ENCODE measurements at places on chromosomes 5 and 9.

- DNase-seq = no peak
These were observed 241.4 kb upstream of the IL12B start for GRCh38 chr5:159571501-159572244.

- DNase-seq = no peak
These were observed 14.3 kb downstream of the CDK20 start for GRCh38 chr9:87959916-87960581.

DNA sequence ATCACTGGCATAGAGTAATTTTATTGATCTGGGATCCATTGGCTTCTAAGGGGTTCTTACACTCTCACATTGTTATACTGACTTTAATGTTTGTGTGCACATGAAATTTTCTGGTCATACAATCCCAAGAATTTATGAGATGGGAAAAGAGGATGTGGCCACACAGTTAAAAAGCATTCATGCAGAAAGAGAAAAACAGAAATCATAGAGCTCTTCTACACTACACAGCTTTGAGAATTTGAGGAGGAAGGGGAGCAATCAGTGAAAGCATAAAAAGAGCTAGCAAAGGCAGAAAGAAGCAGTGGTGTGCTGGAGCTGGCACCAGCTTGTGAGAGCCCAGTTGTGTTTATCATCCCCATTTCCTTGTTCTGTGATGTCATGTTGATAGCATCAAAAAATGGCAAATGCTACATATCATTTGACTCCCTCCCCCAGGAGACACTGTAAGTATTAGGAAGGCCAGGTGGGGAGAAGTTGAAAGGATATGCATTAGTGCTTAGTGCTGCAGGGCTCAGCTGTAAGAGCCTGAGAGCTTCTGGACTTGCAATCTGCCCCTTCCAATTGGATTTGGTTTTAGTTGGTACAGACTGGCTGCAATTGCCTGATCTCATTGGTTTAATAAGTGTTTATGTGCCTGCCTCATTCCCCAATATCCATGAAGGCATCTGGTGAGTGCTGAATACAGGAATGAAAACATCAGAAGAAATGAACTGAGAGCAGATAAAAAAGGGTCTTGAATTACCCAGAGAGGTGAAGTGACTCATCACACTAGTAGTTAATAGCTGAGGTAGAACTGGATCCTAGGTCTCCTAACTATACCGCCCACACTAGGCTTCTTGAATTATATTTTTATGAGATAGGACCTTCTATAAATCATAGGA lies 30.9 kb downstream of the RHOBTB3 start:
- DNase-seq = no peak

GRCh38 chr5:59838989-59839388 lies 54.5 kb downstream of the PDE4D start:
- no peak for DNase-seq

GRCh38 chr5:173775261-173776197 lies 112.6 kb upstream of the CPEB4 start:
- DNase-seq = no peak

DNA sequence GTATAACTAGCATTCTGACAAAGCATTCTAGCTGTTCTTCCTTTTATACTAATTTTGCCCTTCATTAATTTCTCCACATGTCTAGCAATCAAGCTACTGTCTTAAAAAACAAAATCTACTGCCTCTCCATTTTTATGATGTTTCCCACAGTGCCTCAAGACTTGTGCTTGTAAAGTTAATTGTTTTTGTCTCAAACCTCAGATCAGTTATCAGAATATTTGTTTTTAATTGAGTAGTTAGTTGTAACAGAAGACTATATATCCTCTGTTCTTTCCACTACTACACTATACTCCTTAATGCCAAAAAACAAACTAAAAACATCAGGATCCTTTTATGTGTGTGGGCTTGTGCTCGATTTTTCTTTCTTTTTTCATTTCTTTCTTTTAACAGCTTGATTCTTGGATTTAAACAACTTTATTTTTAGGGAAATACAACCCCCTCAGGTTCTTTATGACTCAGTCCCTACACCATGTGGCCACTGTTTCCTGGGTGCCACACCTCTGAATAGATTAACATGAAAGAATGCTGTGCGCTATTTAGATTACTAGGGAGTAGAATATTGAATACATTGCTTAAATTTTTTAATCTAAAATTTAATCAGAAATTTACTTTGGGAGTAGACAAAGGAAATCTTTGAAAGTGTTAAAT lies 1.2 kb downstream of the ASPN start:
- no peak for DNase-seq

DNA sequence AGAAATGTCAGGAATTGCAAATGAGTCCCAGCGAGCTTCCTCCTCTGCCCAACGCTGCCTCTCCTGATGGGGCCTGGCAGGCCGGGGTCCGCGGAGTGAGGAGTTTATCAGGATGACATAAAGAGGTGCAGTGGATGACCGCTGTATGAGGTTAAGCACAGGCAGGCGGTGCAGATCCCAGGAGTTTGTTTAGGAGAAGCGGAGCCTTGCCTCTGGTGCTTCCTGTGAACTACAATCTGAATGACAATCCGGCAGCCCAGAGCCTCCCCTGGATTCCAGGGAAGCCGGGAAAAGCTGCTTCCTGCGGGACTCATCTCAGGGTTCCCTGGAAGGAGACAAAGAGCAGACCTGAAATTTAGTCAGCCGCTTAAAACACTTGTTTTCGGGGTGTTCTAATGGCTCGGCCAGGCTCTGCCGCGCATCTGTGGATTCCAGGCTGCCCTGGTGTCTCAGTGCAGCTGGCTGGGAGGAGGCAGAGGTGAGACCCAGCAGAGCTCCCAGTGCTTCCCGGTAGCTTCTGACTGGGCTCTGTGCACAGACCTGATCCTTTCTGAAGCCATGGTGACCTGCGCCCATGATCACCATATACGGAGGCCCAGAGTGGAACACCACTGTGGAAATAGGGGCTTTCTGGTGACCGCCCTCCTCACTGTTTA lies 69.8 kb upstream of the IRX4 start:
- no peak for DNase-seq

- DNase-seq = no peak
These were observed 119.3 kb downstream of the CD180 start for GRCh38 chr5:67077296-67077695.

DNA sequence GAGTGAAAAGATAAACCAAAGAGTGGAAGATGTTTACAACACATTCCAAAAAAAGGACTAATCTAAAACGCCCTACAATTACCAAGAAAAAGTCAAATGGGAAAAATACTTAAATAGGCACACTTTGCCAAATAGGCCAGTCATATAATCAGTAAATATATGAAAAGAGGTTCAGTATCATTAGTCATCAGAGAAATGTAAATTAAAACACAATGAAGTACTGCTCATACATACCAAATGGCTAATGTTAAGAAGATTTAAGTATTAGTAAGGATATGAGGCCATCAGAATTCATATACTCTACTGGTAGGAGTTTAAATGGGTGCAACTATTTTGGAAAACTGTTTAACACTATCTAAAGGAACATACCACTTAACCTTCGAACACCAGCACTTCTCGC lies 47.6 kb downstream of the ZDHHC21 start:
- DNase-seq = no peak

DNA sequence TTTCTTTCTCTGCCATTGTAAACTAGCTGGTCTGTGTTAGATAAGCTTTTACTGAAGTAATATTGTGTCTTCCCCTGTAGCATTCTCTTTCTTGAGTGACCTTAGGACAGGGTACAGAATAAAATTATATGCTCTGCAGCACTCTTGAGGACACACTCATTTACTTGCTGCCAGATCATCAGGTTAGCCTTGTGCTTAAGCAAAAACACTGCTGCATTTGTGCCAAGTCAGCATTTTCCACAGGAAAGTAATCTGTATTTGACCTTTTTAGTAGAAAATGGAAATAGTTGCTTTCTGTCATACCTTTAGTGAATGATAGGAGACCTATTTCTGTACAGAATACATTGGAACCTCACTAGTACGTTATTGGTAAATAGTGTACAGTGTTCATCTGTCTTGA lies 54.2 kb downstream of the LMNB1 start:
- no peak for DNase-seq

DNA sequence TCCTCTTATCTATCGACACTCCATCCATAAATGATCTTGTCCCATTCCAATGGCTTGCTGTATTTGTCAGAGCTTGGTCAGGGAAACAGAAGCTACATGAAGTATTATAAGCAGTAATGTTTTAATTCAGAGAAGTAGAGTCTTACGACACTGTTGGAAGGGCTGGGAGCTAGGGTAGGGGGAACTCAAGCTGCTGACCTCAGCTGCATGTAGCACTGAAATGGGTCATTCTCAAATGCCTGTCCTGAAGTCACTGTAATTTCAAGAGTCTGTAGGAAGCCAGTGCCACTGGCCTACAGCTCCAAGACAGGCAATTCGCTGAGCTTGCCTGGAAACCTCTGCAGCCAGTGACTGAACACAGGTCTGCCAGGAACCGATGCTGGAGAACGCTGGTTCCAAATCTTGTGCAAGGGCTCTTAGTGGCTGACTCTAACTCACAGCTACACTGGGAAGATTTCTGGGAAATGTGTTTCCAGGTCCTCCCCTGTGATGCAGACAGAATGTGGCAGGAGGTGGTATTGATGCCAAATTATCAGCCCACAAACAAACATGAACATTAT lies 532.4 kb downstream of the CCDC171 start:
- DNase-seq = no peak

- no peak for DNase-seq
These were observed 19.7 kb downstream of the ANXA2R start for GRCh38 chr5:43020399-43020746.

DNA sequence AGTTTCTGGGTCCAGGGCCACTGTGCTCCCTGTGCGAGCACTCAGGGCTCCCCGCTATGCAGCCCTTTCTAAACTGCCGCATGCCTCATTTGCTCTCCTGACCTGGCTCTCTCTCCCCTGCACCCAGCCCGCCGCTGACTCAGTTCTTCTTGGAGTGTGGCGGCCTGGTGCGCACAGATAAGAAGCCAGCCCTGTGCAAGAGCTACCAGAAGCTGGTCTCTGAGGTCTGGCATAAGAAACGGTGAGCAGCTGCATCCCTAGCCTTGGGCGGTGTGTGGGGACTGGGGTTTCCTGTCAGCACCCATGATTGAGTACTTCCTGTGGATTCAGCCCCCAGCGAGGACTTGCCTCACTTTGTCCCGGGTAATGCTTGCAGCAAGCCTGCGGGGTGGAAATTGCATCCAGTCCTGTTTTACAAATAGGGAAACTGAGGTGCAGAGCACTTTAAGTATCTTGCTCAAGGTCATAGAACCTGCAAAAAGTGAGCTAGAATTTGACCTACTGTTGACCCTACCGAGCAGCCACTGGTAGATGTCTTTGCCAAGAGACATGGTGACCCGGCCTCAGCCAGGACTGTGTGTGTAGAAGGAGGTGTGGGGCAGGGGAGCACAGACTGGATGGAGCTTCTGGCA lies 27.9 kb downstream of the USP20 start:
- DNase-seq = peak; percentile 32

- DNase-seq = no peak
These were observed 45.2 kb downstream of the ENC1 start for GRCh38 chr5:74595143-74595925.

DNA sequence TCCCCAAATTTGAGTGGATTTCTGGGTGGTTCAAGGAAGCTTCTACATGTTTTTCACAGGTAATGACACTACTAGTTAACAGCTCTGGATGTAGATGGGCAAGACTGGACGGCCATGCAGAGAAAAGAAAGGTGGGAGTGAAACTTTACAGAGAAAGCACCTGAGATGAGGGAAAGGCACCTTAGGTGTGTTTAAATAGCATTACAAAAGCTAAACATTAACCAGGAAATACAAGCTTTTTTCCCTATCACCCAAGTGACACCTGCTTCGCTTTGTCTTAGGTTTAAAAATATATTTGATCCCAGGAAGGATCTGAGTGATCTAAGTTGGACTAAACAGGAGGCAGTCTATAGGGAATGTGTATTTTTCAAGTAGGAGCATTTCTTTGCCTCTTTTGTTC lies 8.3 kb downstream of the C9orf152 start:
- no peak for DNase-seq

DNA sequence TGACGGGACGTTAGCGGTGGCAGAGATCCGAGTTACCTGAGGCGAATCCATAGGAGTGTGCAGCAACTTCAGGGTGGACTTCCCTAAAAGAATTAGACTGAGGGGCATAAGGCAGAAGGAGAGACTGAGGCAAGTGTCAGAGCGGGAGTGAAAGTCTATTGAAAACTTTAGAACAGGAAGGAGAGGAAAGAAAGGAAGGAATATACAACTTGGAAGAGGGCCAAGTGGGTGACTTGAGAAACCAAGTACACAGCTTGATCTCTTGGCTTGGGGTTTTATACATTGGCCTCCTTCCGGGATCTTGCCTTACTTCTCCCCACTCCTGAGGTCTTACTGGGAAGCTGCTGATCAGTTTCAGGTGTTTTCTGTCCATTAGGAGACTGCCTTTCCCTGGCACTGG lies 84.9 kb downstream of the SNX18 start:
- no peak for DNase-seq

- DNase-seq = no peak
These were observed at the start of gene PDCD1LG2 for GRCh38 chr9:5510360-5510931. TSS of gene PDCD1LG2 (plus strand) at chr9:5510531. CDS start at chr9:5522547, 12,016 bp downstream.

GRCh38 chr9:20898885-20899554 lies 132.4 kb downstream of the HACD4 start:
- DNase-seq = no peak

DNA sequence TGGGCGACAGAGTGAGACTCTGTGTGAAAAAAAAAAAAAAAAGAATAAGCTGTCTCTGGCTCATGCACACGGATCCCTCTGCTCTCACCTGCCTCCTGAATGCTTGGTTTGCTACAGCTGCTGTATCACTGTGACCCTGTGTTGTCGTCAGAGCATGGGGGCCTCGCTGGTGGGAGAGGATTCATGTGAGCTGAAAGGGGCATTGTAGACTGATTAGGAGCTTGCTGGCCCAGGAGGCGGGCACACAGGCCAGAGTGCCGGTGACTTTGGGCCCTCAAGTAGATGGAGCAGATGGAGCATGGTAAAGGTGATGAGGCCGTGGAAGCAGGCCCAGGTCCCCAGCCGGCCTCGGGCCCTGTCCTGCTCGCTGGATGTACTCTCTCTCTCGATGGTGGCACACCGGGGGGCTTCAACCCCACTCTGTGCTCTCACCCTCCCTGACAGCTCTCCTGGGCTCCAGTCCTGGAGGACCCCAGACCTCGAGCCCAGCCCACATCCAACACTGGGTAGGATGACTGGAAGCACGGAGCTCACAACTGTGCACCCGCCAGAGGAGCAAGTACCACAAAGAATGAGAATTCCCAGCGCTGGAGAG lies 7.1 kb downstream of the FLT4 start:
- DNase-seq = no peak

GRCh38 chr9:30507166-30507565 lies 1877.3 kb upstream of the ACO1 start:
- no peak for DNase-seq

GRCh38 chr5:157085930-157086329 lies 22.9 kb downstream of the HAVCR2 start:
- DNase-seq = no peak

GRCh38 chr9:9764821-9765220 lies 848.0 kb downstream of the PTPRD start:
- DNase-seq = no peak

GRCh38 chr5:69315972-69316371 lies 16.6 kb downstream of the CCDC125 start:
- no peak for DNase-seq

DNA sequence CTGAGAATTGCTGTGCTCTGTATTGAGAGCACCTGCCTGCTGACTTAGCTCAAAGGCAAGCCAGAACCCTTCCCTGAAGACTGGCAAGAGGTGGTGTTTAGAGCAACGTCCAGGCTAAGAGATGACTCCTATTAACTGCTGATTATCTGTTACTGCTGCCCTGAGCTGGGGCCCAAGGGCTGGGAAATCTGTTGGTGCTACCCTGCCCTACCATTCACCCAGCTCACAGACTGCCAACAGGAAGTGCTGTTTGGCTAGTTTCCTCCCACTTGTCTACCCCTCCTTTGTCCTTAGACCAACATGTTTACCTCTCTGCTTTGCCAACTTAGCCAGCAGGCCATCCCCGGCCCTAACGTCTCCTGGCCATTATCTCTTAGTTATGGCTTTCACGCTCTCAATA lies 6.9 kb downstream of the RAB24 start:
- DNase-seq = no peak
